ENCODE measurements at places on chromosomes 11 and 22.

DNA sequence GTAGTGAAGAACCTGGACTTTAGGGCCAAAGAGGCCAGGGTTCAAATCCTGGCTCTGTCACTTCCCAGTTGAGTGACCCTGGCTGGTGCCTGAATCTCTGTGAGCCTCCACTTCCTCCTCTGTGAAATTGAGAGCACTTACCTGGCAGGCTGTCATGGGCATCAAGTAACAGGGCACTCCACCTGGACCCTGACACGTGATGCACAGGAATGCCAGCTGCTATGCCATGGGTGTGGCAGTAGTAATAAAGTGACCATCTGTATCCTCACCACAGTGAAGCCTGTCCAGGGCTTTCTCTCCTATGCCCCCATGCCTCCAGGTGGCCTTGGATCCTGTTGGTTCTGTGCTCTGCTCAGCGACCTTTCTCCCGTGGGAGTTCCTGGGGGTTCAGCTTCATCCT lies 29.8 kb upstream of the PPP6R3 start:
- no peak for DNase-seq

DNA sequence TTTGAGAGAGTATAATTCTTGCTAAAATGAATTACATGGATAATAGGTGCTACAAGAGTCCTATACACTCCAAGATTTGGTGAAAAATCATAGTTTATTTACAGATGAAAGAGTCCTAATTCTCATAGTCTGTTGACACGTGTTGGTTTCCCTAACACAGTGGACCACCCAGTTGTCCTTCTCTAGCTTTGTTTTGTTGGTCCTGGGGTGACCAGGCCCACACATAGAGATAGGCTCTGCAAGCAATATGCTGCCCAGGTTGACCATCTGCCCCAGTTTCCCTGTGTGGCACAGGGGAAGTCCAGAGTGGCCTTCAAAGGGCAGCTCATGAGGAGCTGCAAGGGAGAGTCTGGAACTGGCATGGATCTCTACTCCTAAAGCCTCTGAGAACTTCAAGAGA lies 184.9 kb downstream of the MAML2 start:
- no peak for DNase-seq

- DNase-seq: no peak
These were observed 69.1 kb downstream of the LDLRAD3 start for GRCh38 chr11:36012979-36013378.

DNA sequence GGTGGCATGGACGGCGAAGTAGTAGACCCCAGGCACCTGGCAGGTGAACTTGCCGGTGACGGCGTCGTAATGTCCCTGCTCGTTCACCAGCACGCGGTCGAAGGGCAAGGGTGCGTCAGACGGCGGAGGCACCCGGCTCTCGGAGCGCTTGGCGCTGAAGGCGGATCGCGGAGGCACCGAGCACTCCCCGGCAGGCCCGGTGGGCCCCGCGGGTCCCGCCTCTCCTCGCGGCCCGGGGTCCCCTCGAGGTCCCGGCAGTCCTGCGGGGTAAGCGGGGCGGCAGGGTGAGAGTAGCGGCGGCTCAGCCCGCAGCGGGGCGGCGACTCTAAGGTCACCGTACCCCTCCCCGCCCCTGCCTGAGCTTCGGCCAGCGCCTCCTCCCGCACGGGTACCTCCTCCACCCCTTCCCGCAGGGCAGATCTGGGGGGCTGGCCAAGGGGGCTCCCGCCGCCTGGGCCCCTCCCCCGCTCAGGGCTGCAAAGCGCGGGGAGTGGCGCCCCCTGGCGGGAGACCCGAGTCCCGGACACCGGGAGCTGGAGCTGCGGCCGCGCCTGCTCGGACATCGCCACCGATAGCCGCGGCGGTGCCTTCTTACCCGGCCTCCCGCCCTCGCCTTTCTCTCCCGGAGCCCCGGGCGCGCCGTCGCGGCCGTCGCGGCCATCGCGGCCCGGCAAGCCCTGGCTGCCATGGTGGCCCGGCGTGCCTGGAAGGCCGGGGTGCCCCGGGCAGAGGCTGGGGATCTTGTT lies 921 bp downstream of the C1QTNF5 start:
- DNase-seq: peak; percentile 66

DNA sequence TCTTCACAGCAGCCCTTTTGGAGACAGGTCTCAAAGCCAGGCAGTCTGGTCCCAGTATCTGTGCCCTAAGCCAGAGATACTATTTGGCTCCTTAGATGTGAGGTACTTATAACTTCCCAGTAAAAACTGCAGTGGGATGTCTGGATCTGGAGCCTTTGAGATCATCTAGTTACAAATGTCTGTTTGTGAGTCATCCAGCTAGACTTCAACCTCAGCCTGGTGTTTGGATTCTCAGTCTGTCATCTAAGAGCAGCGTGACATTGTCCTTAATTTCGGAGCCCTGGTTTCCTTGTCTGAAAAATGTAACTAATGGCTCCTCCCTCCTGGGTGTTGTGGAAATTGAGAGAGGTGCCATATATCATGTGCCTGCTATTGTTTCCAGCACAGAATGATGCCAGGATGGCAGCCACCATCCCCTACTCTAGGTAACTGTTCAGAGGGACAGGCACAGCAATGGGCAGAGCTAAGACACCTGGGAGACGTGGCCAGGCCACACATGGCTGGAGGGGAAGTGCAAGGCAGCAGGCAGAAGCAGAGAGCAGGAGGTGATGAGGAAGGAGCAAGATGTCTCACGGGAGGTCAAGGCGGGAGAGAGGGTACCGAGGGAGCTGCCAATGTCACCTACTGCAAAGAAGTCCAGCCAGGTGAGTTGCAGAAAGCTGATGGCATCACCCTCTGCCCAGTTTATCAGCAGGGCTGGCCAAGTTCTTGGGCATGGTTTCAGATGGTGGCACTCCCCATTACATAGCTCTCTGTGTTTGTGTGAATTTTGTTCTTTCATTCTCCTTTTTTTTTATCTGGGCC lies 20.6 kb upstream of the ST3GAL4 start:
- no peak for DNase-seq

GRCh38 chr11:15157181-15157580 lies 42.5 kb downstream of the INSC start:
- DNase-seq: no peak

DNA sequence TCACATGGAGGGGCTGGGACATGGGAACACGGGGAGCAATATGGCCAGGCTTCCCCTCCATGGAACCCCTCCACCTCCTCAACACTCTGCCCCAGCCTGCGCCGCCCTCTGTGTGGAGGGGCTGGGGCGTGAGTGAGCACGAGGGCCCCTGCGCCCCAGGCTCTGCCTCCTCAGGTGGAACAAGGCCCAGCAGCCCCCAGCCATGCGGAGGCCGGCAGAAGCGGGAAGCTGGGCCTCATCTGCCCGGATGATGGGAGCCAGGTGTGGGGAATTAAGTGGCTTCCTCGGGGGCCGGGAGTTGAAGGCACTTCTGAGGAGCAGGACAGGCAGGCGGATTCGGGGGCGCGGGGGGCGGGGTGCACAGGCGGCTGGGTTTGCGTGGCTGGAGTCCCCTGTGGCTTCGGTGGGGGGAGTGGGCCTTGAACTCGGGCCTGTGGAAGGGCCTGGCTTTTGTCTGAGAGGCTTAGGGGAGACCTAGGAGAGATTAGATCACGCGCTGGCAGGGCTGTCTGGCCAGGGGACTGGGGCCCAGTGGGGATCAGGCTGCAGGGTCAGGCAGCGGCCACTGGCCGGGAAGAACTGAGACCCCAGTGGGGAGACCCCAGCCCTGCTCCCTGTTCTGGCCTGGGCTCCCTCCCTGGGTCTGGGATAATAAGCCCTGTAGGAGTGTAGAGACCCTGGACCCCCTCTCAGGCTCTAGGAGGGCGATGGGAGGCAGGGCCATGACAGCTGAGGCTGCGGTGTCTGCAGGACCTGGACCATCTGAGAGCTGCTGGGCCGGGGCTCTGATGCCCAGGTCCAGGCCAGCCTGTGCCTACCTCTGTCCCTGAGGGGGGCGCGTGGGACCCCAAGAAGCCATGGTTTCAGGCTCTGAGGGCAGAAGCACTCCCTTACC lies 13.3 kb downstream of the PRR33 start:
- DNase-seq: no peak

DNA sequence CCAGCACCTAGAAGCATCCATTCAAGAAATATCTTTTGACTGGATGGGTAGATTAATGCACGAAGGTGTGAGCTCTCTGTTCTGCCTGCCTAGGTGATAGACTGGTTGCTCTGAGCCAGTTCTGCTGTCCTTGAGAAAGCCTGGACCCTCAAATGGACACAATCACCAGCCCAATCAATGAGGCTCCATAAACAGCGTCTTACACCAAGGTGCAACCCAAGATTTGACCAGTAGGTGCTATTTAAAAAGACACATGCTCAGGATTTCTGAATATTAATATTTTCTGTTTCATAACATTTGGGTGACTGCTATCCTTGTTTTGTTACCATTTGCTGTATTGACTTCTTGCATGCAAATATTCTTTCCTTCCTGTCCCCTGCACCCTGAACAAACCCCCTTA lies 39.0 kb downstream of the PAMR1 start:
- no peak for DNase-seq

GRCh38 chr11:911031-911889 lies 650 bp upstream of the CHID1 start:
- peak; percentile 44 for DNase-seq

DNA sequence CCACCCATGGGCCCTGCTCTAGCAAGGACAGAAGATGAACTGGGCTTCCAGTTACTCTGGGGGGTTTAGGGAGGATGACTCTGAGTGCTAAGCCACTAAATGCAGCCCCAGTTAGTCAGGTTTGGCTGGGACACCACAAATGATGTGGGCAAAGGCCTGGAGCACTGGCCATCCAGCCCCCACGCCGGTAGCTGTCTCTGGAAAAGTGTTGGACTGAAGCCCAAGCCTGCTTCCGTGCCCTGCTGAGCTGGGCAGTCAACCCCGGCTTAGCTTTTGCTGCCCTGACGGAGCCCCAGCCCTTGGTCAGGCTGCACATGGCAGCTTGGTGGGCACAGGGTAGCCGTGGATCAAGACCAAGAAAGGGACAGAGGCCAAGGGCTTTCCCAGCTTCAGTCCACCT lies 5.7 kb upstream of the GSTP1 start:
- no peak for DNase-seq

GRCh38 chr11:2198621-2199365 lies 27.2 kb upstream of the TH start:
- DNase-seq: no peak

DNA sequence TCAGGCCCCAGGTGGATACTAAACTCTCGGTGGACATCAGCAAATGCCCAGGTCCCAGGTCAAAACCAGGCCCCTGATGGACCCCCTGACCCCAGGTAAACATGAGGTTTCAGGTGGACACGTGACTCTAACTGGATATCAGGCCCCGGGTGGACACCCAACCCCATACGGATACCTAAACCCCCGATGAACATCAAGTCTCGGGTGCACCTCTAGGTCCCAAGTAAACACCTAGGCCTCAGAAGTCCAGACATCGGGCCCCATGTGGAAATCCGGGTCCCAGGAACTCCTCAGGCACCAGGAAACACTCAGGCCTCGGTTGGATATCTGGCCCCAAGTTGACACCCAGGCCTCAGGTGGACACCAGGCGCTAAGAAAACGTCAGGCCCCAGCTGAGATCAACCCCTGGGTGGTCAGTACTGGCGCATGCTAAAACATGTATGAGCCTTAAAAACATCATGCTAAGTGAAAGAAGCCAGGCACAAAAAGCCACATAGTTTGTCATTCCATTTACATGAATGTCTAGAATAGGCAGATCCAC lies 54.4 kb upstream of the SEPTIN5 start:
- no peak for DNase-seq

GRCh38 chr22:25388415-25388814 lies 169.0 kb downstream of the CRYBB2 start:
- no peak for DNase-seq

DNA sequence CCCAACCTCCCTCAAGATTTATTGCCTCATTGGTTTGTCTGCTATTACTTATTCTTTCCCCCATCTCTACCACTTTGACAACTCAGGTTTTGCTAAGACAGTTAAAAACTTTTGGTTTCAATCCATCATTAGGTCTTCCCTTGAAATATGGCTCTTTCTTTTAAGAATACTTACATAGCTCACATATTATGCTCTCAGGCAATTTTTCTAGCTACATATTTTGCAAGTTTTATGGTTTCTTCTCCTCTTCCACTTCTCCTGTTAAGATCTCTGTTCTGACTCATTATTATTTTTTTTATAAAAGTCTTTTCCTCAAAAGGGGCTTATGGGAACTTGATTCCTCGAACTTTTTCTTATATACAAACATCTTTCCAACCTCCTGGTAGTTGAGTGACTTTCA lies 192.4 kb upstream of the MPPED2 start:
- no peak for DNase-seq

DNA sequence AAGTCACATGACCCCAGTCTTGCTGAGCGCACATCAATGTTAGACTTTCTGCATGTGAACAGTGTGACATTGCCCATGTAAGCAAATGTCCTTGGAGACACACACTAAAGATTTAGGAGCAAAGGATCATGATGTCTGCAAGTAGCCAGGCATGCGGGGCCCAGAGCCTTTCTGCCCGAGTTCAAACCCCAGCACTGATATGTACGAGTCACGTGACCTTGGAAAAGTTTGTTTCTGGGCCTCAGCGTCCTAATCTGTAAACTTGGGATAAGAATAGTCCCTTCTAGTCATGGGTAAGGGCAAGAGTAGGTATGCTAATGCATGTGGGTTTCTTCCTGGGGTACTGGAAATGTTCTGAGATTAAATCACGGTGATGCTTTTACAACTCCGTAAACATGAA lies 16.8 kb upstream of the PGA3 start:
- no peak for DNase-seq

DNA sequence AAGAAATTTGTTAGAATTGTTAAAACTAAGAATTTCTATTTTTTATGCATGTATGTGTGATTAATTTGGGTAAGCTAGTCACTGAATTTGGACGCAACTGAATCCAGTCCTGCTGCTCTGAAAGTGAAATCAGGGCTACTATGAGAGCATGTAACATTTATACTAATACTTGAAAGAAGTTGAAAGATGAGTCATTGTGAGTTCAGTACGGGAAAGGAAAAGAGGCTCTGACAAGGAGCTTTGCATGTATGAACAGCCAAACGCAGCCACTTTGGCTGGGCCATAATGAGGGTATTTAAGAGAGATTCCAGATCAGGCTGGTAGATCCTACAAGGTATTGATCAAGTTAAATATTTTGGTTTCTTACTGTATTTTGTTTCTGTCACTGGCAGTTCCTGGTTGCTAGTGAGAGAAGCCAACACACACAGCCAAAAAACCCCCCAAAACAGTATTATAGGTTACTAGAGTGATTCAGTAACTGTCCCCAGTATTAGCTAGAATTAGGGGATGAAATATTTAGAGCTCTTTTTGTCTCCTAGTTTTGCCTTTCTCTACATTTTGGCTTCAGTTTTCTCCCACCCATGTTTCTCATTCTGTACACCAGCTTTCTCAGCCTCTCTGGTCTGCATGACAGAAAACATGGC lies 14.1 kb downstream of the AASDHPPT start:
- DNase-seq: no peak

GRCh38 chr11:102467080-102467708 lies 14.6 kb upstream of the TMEM123 start:
- DNase-seq: no peak

DNA sequence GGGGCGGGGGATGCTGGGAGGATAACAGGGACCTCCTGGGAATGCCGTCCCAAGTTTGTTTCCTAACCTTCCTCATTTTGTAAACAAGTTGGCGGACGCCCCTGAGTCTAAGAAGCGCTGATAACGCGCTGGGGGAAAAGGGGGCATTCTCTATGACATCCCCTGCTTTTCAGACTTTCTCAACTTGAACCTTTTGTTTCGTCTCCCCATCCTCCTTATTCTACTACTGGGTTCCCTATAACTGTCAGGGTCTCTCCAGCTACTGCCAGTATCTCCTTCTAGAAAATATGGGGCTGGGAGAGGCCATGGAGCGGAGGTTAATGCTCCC lies 654 bp downstream of the TMEM86A start:
- no peak for DNase-seq

GRCh38 chr11:115706626-115707135 lies 202.5 kb upstream of the CADM1 start:
- DNase-seq: no peak
